ENCODE measurements at places on chromosomes 2 and 18.

DNA sequence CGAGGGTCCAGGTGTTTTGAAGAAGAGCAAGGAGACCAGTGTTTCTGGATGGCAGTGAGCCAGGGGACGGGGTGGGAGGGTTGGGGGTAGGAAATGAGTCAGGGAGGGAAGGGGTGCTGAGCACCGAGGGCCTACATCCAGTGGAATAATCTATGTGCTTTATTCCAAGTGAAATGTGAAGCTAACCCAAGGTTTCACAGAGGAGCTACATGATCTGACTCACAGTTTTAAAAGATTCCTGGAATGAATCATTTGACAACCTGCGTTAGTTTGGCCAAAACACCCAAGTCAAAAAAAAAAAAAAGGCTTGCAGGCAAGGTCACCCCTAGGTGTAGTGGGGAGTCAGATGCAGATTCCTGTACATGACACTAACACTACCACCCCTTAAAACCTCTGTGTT is 419.7 kb upstream of the MEX3C start:
- DNase-seq: no peak

DNA sequence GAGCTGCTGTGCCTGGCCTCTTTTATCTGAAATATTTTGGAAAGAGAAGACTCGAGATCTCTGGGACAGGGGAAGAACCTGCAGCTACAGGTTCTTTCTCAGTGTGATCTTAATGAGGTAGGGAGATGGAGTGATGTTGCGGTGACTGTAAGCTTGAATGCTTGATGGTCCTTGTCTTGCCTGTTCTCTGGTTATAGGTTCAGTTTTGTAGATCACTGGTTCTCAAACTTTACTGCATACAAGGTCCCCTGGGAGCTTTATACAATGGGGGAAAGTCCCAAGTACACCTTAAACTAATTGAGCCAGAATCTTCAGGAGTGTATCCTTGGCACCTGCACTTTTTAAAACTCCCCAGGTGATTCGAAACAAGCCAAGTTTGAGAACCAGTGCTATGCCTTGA is 136.7 kb upstream of the CXCR4 start:
- DNase-seq: no peak

GRCh38 chr2:113132414-113133021 is 5.1 kb downstream of the IL1RN start:
- DNase-seq: no peak

- no peak for DNase-seq
Measured at GRCh38 chr2:100778637-100779450, 41.1 kb upstream of the NPAS2 start.

DNA sequence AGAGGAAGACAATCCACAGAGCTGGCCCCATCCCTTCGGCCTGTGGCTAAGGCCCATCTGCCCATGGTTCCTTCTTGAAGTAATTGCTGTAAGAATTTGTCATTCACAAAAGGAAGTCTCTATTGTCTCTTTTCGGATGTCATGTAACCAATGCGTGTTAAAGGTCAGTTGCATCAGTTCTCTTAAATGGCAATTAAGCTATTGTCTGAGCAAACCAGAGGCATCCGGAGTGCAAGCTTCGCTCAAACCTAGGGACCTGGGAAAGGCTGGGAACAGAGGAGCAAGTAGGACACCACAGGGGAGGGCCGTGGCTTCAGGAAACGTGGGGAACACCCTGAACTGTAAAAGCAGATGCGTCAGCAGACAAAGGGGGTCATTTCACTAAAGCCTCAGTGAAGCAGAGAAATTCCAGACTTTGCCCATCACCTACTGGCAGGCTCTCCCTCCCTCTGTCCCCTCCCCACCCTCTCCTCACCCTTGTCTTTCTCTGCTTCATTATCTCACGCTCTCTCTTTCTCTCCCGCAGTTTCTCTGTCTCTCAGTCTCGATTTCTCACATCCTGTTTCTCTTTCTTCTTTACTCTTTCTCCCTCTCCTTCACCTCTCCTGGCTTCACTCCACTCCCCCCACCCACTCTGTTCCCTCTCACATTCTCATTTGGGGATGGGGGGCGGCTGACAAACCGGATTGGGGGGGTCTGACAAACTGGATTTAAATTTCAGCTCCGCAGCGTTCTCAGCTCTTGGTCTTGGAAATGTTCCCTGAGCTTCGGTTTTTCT is 204.6 kb upstream of the TNP1 start:
- DNase-seq: peak; percentile 58

DNA sequence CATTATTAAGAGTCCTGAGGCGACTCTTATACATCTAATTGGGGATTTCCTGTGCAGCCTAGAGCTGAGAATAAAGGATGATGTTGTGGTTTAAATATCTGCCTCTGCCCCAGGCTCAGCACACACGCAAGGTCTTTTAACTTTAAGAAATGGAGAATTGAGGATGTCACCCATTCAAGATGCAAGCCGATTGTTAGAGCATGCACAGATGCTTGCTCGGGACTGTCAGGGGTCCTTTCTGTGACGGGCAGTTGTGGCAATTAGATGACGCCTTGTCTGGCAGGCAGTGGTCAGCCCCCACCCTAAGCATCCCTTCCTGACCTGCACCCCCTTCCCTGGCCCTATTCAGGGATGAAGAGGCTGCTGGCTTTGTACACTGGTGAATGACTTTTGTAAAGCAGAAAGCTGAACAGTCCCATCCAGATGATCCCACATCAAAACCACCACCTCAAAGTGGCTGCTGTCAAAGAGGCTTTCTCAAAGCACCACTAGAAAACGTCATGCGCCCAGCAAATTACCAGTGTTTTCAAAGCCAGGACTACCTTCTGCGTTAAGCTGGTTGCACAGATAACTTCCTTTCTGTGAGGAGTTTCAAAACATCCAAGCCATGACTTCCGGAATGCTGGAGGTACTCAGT is 23.7 kb downstream of the FAM178B start:
- DNase-seq: no peak

GRCh38 chr2:239402666-239403065 is 1.8 kb upstream of the HDAC4 start:
- no peak for DNase-seq

DNA sequence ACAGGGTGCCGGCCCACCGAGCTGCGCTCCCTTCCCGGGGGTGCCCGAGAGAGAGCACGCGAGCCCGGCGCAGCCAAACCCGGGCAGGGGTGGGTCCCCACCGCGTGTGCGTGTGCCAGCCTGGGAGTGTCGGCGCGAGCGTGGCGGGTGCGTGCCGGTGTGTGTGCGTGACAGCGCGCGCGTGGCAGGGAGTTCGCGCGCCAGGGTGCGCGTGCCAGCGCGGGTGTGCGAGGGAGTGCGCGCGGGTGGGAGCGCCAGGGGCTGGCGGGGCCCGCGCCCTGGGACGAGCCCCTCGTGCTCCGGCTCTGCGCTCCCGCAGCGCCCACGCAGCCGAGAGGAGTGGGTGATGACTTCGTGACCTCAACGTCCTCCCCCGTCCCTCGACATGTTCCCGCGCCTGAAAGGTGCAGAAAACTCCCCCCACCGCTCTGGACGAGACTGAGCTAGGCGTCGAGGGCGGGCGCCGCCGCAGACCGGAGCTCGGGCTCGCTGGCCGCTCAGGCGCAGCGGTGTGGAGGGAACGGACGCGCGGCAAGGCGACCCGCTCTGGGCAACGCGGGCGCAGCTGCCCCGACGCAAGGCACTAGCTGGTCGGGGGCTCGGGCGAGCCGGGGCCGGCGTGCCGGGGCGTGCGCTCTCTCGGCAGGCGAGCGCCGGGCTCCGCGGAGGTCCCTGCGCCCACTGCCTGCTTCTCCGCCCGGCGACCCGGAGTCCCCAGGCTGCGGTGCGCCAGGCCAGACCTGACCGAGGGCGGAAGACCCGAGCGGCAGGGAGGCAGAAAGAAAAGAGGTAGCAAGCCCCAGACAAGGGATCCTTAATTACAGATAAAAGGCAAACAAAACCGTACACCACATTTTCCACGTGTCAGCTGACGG is 582.8 kb downstream of the ZEB2 start:
- peak; percentile 63 for DNase-seq

GRCh38 chr2:150020221-150020620 is 432.6 kb upstream of the MMADHC start:
- no peak for DNase-seq

GRCh38 chr2:203878063-203878462 is 10.5 kb downstream of the CTLA4 start:
- no peak for DNase-seq

DNA sequence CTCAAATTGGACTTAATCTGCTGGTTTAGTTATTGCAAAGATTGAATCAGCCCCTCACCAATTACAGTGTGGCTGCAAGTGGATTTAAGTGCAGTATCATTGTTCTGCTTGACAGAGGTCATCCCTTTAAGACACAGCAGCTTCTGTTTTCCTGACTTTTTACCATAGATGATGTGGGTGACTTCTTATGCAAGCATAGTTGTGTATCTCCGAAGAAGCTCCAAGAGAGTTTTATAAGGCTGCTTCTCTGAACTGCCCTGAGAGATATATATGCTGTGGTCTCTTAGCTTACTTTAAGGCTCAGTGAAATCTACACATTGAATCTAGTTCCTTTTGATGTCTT is 3.5 kb downstream of the TRIB2 start:
- no peak for DNase-seq

GRCh38 chr2:227942021-227942420 is 70.6 kb downstream of the DAW1 start:
- DNase-seq: no peak

DNA sequence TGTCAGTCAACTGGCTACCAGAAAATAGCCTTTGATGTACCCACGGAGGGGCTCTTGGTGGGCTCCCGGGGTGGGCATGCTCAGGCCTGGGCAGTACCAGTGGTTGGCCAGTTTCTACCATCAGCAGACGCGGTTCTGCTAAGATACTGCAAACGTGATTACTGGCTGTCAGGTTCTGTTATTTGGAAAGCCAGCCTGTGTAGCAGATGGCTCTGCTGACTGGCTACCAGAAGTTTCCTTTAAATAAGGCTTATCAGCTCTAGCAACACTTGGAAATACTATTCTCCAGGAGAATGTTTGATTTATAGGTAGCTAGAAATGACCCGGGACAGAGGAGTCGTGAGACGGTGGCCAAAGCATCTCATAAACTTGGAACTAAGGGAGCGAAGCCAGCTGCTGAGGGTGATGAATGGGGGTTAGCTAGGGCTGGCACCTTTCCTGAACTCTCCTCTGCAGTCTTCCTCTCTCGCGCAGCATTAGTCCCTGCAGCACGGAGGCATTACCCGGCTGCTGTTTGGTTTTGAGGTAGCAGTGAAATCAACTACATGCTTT is 171.9 kb downstream of the AGAP1 start:
- no peak for DNase-seq

GRCh38 chr2:24818721-24819167 is 25.5 kb downstream of the CENPO start:
- no peak for DNase-seq

- DNase-seq: no peak
Measured at GRCh38 chr2:167484875-167485274, 596.6 kb downstream of the XIRP2 start.

GRCh38 chr2:113112441-113112840 is 15.0 kb upstream of the IL1RN start:
- DNase-seq: no peak

DNA sequence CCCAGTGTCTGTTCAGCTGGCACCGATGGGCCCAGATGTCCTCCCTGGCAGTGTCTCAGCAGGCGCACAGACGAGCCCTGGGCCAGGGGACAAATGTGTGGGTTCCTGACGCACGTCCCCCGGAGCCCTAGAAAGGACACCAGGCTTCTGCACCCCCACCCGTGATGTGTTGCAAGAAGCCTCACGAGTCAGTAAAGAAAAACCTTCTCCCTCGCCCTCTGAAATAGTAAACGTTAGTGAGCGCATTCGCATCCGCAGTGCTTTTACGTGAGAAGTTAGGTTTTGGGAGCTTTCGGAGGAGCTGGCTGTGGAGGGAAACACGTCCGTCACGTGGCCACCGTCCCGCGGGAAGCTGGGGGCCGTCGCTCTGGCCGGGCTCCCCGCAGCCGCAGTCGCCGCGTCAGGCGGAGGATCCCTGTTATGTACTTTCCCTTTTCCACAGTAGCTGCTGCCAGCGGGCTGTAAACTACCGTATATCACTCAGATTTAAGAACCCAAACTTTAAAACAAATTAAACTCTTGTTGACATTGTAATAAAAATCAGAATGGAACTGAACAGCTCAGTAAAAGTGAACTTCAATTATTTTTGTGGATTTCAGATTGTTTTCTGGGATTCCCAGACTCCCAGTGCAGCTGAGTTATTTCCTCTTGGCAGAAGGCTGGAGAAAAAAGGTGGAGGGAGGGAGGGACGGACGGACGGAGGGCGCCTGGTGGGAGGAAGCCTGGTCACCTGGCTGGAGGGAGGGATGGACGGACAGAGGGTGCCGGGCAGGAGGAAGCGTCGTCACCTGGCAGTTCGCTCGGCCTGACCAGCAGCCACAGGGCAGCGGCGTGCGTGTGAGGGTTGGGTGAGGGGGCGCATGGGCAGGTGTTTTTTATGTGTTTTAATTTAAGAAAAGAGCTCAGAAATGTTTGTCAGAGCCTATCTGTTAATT is 112.1 kb downstream of the NFATC1 start:
- peak; percentile 94 for DNase-seq

- DNase-seq: no peak
Measured at GRCh38 chr2:68739595-68740399, 5.2 kb downstream of the ARHGAP25 start.

GRCh38 chr2:62817348-62817747 is 111.8 kb downstream of the EHBP1 start:
- no peak for DNase-seq

DNA sequence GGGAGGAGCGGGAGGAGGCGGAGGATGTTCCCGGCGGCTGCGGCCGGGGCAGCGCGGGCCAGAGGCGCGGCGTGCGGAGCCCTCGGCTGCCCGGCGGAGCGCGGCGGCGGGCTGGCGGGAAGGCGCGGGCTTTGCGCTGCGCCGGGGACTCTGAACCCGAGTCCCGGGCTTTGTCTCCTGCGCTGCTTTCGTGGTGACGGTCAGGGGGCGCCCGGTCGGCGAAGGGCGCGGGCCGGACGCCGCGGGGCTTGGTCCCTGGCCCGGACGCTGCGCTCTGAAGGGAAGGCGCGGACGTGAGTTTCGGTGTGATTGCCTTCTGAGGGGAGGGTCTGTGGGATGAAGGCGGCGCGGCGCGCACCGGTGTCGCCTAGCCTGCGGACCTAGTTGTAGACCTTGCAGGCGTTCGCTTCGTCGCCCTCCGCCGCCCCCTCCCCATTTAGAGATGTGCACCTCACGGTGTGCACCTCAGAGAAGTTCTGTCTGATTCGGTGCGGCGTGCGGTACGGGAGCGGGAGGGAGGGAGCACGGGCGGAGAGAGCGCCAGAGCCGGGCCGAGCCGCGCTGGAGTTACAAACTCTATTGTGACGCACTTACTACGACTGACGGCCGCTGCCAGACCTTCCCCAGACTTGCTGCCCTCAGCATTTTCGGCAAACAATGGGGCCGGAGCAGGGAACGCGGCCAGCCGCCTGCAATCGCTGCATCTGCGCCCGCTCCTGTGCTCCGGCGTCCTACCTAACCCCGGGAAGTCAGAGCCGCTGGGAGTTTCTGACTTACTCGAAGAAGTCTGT is 2.1 kb downstream of the BCL2L11 start:
- DNase-seq: peak; percentile 87

GRCh38 chr2:239362507-239362906 is 38.3 kb downstream of the HDAC4 start:
- no peak for DNase-seq

- DNase-seq: no peak
Measured at GRCh38 chr2:160909781-160910242, 250.4 kb upstream of the TANK start.

GRCh38 chr2:201261906-201262305 is 1.6 kb downstream of the CASP8 start:
- no peak for DNase-seq

Data from right hindlimb (tissue), 1 donor.